ENCODE measurements at places on chromosomes 16 and 17. TPM values are rescaled to one million over a fixed set of nuclear protein-coding genes. Genes with fewer than 3 reads are reported as not detected.

DNA sequence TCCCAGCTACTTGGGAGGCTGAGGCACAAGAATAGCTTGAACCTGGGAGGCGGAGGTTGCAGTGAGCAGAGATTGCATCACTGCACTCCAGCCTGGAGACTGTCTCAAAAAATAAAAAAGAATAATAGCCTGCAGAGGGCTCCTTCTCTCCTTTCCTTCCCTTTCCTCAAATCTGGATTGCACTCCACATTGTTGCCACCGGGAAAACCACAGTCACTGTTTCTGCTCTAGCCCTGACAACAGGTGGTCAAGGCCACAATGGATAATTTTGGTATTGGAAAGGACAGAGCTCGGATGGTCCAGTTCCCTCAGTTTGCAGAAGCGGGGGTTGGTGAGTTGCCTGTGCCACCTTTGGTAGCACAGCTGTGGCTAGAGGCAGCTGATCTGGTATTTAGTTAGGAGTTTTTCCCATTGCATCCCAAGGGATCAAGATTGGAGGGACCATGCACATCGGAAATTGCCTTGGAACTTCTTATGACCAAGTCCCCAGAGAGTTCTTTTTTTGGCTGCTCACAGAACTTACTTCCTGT lies 44.7 kb upstream of the PRSS54 start:
- peak; percentile 15 for DNase-seq

CCL11 gene
- total RNA-seq: not detected

- peak; percentile 29 for DNase-seq
Measured at GRCh38 chr16:68644715-68645493, at the start of gene CDH3. Gene CDH3 (plus strand): TSS chr16:68645310. CDS start chr16:68645380, 70 bp downstream.

GRCh38 chr16:84918006-84918909 lies 93.1 kb downstream of the ZDHHC7 start:
- no peak for DNase-seq

DNA sequence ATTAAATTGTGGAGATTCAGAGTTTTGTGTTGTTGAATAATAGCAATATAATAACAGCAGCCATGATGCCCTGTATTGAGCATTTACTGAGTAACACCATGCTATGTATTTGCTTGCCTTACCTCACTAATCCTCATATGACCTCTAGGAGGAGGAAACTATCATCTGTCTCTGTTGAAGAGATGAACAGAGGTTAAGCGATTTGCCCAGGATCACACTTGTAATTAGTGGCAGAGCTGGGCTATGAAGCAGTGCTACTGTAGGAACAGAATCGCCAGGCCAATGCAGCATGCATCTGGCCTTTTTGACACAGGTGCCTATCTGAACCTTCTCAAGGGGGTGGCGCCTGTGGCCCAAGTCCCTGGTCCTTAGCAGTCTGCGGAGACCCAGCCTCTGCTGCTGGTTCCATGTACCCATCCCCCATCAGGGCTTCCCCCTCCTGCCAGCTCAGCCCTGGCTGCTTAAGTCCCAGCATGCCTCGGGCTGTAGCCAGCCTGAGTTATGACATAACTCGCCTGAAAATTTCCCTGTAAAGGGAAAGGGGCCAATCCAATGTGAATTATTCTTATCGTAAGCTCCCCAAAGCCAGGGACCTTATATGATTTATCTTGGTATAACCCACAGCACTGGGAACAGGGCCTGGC lies 50.4 kb upstream of the HS3ST2 start:
- DNase-seq: no peak

Data from fibroblast of villous mesenchyme (primary cell).